ENCODE measurements at places on chromosomes 1 and 21.

- no peak for DNase-seq
These were observed 6.7 kb downstream of the PHGDH start for GRCh38 chr1:119718409-119718808.

GRCh38 chr1:107277022-107277421, 136.2 kb downstream of the NTNG1 start:
- DNase-seq = peak; percentile 23

DNA sequence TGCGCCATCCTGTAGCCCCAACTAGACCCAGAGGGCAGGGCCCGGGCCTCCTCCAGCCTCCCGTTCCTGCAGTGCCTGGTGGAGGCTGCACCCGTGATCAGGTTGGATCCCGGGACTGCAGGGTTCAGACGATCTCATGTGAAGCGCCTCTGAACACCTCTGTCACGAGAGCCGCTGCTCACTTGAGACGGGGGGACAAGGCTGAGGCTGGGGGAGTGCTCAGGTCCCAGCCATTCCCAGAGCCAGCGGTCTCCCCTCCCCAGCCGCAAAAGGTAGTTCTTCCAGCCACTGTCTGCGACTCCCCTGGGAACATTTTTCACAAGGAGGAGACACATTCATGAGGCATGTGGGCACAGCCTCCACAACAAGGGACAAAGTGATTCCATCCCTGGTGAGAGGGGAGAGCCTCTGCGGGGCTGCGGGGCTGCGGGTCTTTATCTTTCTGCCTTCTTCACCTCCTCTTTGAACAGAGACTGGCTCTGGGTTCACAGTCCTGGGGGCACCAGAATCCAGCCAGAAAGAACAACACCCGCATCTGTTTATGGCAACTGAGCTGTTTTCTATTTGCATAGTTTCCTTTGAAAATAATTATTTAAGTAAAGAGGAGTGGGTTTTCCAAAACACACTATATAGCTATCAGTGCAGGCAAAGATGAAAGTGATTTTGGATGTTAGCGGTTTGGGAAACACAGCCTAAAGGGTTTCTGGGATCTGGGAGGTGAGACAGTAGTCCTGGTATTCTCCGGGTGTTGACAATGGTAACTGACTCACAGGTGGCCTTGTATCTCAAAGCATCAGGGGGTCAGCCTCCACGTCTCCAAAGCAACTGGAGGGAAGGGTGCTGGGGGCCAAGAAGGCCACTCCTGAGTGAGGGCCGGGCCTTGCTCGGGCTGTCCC, 13.0 kb upstream of the LDLRAP1 start:
- no peak for DNase-seq

- no peak for DNase-seq
These were observed 470 bp downstream of the TNR start for GRCh38 chr1:175742790-175743459.

GRCh38 chr1:228542981-228543380, 55.8 kb downstream of the RNF187 start:
- DNase-seq = no peak

- DNase-seq = peak; percentile 70
These were observed 5.8 kb downstream of the PERM1 start for GRCh38 chr1:975896-976683.

DNA sequence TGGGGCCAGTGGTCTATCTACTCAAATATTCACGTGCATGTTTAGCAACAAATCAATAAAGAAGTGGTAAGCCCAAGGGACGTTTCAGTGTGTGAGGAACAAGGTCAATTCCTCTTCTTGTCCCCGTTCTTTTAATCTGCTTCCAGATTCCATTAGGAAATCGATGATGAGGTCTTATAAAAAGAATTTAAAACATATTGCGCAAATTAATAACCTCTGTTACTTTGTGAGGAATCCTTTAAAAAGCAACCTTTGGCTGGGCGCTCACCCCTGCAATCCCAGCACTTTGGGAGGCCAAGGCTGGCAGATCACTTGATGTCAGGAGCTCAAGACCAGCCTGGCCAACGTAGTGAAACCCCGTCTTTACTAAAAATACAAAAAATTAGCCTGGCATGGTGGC, 113.0 kb upstream of the TMPRSS2 start:
- DNase-seq = no peak

GRCh38 chr1:63366908-63367214, 566 bp upstream of the ALG6 start:
- no peak for DNase-seq

- DNase-seq = no peak
These were observed 18.4 kb upstream of the REG4 start for GRCh38 chr1:119829625-119830024.

All from uterus (tissue), 4 donors.